ENCODE measurements at places on chromosomes 1 and 21.

DNA sequence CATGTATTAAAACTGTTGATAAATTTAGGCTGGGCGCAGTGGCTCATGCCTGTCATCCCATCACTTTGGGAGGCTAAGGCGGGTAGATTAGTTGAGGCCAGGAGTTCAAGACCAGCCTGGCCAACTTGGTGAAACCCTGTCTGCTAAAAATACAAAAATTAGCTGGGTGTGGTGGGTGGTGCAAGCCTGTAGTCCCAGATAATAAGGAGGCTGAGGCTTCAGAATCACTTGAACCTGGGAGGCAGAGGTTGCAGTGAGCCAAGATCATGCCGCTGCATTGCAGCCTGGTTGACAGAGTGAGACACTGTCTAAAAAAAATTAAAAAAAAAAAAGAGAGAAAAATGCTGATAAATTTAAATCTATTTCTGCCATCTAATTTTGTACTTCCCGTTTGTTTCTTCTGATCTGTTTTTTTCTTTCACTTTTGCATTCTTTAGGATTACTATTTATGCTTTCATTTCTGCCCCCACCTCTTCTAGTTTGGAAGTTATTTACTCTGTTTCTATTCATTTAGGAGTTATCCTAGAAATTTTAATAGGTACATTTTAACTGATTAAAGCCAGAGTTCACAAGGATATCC lies 3.2 kb upstream of the DENND1B start:
- H3K4me1 ChIP-seq, result peaks cover 16% of the 10 kb centered on the region
- H3K27ac ChIP-seq, result no peak overlapping the region
- no peak overlapping the region for H3K4me3 ChIP-seq
- no peaks in the 10 kb centered on the region for H3K27me3 ChIP-seq

DNA sequence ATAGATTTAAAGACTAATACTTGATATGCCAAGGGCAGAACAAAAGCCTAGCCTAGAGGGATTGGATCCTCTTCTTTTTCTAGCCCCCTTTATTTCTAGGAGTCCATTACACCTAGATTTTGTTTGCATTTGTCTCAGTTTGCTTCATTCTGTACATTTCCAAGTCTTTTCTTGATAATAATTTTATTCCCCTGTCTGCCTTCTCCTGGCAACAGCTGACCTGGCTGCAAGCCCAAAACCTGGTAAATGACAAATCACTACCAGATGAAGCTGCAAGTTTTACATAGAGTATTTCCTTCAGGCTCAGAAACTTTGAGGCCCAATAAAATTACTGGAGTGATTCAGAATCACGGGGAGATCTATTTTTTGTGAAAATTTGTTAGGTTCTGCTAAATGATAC lies 36.5 kb upstream of the LHX8 start:
- H3K27ac ChIP-seq, result no peak overlapping the region
- DNase-seq, result peak; percentile 19
- no peaks in the 10 kb centered on the region for H3K36me3 ChIP-seq
- H3K27me3 ChIP-seq, result no peaks in the 10 kb centered on the region

- DNase-seq, result no peak
- H3K27ac ChIP-seq, result no peak overlapping the region
Observed at GRCh38 chr1:90881034-90881433, 140.8 kb downstream of the ZNF644 start.

DNA sequence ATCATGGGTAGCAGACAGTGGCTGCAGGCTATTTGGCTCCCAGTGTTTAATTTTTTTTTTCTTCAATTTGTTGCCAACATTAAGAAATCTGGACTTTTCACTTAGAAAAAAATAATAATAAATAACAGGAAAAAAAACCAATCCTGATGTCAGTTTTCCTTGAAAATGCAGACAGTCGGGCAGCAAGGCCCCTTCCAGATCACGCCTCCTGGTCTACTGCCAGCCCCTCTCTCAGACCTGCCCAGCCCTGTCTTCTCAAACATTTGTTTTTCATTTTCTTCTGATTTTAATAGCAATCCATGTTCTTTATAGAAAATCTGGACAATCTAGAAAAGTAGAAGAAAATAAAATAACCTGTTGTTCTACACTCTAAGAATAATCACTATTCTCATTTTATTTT lies 15.5 kb downstream of the IFNGR2 start:
- H3K36me3 ChIP-seq, result peaks cover 9% of the 10 kb centered on the region
- no peak overlapping the region for H3K4me3 ChIP-seq
- DNase-seq, result peak; percentile 52
- H3K27ac ChIP-seq, result no peak overlapping the region
- H3K4me1 ChIP-seq, result peaks cover 11% of the 10 kb centered on the region

DNA sequence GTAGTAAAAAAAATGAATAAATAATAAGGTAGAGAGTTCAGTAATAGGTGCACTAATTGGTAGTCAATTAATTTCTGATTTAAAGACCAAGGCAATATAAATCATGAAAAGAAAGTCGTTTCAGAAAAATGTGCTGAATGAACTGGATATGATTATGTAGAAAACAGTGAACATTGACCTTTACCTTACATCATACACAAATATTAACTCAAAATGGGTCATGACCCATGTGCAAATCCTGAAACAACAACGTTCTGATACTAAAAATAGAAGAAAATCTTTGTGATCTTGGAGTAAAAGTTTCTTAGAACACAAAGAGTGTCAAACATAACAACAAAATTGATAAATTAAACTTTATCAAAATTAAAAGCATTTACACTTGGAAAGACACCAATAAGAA lies 39.1 kb downstream of the COL11A1 start:
- no peak overlapping the region for H3K4me3 ChIP-seq
- no peak for DNase-seq
- no peaks in the 10 kb centered on the region for H3K36me3 ChIP-seq
- no peaks in the 10 kb centered on the region for H3K4me1 ChIP-seq
- no peak overlapping the region for H3K27ac ChIP-seq

DNA sequence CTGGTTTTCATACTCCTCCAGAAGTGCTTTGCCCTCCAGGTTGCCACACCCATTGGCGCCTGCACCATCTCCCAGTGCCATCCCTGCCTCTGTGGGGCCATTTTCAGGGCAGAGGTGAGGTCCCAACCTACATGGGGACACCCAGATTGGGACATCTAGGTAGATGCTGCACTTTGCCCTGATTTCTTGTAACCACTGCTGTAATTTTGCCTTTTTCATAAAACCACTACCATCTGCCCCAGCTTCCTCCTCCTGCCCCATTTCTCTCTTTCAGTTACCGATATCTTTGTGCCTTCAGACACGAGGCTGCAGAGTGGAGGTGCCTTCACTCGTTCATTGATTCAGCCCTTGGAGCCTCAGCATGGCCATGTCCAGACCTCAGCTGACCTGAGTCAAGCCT lies 21.4 kb downstream of the FAAH start:
- no peaks in the 10 kb centered on the region for H3K36me3 ChIP-seq
- DNase-seq, result no peak
- no peak overlapping the region for H3K27ac ChIP-seq
- H3K4me1 ChIP-seq, result no peaks in the 10 kb centered on the region
- H3K4me3 ChIP-seq, result no peak overlapping the region

- H3K27me3 ChIP-seq, result no peaks in the 10 kb centered on the region
- H3K4me1 ChIP-seq, result peaks cover 7% of the 10 kb centered on the region
- no peak overlapping the region for H3K4me3 ChIP-seq
- no peaks in the 10 kb centered on the region for H3K36me3 ChIP-seq
- no peak overlapping the region for H3K27ac ChIP-seq
Observed at GRCh38 chr1:59115865-59116264, 181.0 kb upstream of the FGGY start.

DNA sequence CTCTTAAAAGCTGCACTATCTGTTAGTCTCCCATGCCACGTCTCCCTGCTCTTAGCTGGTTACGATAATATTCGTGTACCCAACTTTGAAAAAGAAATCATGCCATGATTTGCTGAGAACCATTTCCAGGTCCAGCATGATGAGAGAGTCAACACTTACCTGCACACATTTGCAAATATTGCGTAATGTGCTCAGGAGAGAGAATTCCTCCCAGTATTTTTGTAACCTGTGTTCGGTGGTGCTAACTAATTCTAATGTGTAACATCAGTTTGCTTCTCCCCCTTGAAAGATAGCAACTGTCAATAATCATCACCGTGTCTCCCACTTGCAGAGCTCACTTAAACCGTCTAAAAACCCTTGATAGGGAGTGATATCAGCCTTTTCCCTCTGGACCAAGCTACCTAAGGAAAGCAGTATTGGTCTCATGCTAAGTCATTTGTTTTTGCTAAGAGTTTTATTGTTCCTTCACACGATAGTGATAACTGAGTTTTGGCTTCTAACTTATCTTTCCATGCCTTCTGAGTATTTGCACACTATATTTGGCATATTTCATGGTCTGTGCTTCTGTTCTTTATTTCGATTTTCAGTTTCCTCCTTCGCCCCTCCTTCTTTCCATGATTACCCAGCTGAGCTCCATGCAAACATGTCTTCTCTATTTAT lies 61.1 kb upstream of the IRF2BP2 start:
- no peak overlapping the region for H3K4me3 ChIP-seq
- no peak overlapping the region for H3K27ac ChIP-seq
- H3K27me3 ChIP-seq, result no peaks in the 10 kb centered on the region
- H3K36me3 ChIP-seq, result no peaks in the 10 kb centered on the region
- peaks cover 2% of the 10 kb centered on the region for H3K4me1 ChIP-seq
- DNase-seq, result no peak

DNA sequence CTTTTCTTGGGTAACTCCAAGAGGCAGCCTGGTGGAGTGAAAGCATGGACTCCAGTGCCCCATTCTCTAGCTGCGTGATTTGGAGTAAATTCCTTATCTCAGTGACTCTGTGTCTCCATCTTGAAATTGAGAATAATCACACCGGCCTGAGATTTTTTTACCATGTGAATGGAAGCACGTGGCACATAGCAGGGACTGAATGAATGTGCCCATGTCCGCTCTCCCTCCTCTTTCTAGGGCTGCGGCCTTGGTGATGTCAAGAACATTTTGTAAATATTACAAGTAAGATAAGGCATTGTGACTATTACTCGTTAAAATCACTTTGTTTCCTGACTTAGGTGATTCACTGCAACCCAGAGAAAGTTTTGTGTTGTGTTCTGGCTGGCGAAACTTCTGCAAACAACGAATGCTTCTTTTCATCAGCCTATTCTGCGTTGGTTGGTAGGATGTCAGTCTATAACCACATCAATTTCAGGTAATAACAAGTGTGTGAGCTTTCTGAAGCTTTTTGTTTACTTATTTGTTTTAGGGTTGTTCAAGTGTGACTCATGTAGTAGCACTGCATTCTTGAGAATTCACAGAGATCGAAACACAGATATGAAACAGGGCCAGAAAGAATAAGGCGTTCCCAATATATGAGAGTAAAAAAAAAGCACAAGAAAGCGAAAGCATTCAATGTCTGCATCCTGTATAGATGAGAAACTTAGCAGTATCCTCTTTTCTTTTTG lies 135.7 kb upstream of the SLC45A1 start:
- peak overlapping the region; percentile 88 for H3K27ac ChIP-seq
- no peaks in the 10 kb centered on the region for H3K36me3 ChIP-seq
- H3K27me3 ChIP-seq, result no peaks in the 10 kb centered on the region
- peak overlapping the region; percentile 39 for H3K4me3 ChIP-seq

DNA sequence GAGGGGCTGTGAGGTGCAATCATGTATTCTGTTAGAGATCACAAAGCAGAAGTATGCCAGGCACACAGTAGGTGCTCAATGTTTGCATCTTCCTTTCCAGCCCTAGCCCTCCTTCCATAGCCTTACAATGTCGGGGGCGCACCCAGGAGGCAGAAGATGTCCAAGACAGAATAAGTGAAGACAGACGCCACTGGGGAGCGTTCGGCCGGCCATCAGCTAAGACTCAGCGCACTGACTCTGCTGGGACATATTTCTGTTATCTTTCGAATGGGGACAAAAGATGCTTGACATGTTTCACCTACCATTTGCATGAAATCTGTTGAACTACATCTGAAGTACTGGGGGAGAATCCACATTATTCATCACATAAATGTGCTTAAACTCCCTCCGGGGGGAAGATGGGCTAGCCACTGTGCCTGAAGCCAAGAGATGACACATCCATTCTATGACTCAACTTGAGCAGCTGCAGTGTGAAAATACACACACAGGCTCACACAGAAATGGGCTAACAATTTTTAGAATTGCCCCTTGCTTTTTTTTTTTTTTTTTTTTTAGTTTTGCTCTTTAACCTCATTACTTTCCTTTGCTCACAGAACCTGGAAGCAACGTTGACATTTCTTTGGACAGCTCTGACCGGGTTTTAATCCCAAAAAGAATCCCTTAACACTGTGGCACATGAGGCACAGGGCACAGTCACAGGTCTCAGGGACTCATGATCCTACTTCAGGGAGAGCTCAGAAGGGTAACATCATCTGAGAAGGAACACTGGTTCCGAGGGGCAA lies 7.9 kb downstream of the TIAM1 start:
- H3K27me3 ChIP-seq, result no peaks in the 10 kb centered on the region
- H3K4me1 ChIP-seq, result no peaks in the 10 kb centered on the region
- no peak for DNase-seq
- no peak overlapping the region for H3K27ac ChIP-seq
- H3K36me3 ChIP-seq, result no peaks in the 10 kb centered on the region

DNA sequence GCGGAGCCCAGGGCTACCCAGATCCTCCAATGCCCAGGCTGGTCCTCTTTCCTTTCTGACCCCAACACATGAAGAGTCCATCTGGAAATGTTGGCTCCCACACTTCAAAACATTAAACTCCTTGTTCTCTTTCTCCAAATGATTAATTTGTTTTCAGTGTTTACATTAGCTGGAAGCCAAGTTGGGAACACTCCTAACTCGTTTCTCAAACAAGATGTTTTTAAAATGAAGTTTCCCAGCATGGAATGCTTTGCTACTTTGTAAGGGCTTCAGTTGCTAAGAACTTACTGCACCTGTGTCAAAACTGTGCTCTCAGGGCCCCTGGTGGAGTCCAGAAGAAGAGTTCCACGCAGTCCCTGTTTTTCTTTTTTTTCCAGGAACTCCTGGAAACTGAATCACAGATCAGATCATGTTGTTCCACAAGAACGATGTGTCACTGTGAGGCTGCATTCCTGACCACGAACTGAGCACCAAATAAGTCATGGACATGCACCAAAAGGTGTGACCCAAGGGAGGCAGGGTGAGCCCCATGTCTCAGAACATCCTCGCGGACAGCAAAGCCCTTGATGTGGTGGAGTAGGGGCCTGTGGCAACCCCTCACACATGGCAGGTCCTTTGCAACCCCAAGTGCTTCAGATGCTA lies 257.3 kb downstream of the KCNJ6 start:
- H3K27me3 ChIP-seq, result no peaks in the 10 kb centered on the region
- H3K27ac ChIP-seq, result peak overlapping the region; percentile 72
- peaks cover 22% of the 10 kb centered on the region for H3K4me1 ChIP-seq
- no peak overlapping the region for H3K4me3 ChIP-seq
- H3K36me3 ChIP-seq, result no peaks in the 10 kb centered on the region

GRCh38 chr1:91527781-91528180 lies 27.1 kb downstream of the CDC7 start:
- no peaks in the 10 kb centered on the region for H3K4me1 ChIP-seq
- H3K36me3 ChIP-seq, result no peaks in the 10 kb centered on the region
- DNase-seq, result no peak
- H3K27ac ChIP-seq, result no peak overlapping the region

- DNase-seq, result peak; percentile 5
- no peaks in the 10 kb centered on the region for H3K4me1 ChIP-seq
- no peak overlapping the region for H3K27ac ChIP-seq
Observed at GRCh38 chr21:44456214-44456914, 1.1 kb downstream of the LRRC3 start.

- H3K27me3 ChIP-seq, result no peaks in the 10 kb centered on the region
- no peaks in the 10 kb centered on the region for H3K36me3 ChIP-seq
- peaks cover 20% of the 10 kb centered on the region for H3K4me1 ChIP-seq
- H3K4me3 ChIP-seq, result no peak overlapping the region
- peak; percentile 91 for DNase-seq
- peak overlapping the region; percentile 45 for H3K27ac ChIP-seq
Observed at GRCh38 chr1:151972542-151973248, 21.0 kb downstream of the S100A10 start.
